ENCODE measurements at places on chromosomes 2 and 18.

- DNase-seq, result no peak
These were observed 54.4 kb upstream of the IL1RL1 start for GRCh38 chr2:102256874-102257462.

DNA sequence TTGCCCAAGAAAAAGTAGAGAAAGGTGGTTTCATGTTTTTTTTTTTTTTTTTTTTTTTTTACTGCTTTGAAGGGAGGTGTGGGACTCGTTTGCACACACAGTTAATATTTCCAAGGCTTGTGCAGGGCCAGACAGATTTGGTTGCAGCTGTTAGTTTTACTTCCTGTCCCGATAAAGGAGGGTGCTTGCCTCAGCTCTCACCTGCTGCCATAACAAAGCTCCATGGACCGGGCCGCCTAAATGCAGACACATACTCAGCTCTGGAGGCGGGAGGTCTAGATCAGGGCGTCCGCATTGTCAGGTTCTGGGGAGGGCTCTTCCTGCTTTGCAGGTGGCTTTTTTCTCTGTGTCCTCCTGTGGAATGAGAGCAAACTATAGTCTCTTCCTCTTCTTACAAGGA, 69.9 kb downstream of the ODC1 start:
- peak; percentile 92 for DNase-seq

DNA sequence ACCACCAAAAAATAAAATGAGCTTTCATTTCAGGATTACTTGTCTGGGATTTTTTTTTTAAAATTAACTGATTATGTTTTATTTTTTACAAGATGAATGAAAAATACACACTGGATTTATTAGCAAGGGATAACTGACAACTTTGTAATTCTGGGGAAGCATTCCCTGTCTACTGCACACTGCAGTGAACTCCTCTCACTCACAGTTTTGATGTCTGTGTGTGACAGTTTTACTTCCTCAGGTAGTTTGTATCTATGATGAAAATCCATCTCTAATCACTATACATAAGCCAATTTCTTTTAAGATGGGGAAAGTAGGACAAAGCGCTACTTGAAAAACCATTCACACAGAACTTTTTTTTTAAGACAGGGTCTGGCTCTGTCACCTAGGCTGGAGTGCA, 94.5 kb downstream of the COBLL1 start:
- no peak for DNase-seq

- DNase-seq, result no peak
These were observed 36.6 kb downstream of the KIDINS220 start for GRCh38 chr2:8800821-8801220.

DNA sequence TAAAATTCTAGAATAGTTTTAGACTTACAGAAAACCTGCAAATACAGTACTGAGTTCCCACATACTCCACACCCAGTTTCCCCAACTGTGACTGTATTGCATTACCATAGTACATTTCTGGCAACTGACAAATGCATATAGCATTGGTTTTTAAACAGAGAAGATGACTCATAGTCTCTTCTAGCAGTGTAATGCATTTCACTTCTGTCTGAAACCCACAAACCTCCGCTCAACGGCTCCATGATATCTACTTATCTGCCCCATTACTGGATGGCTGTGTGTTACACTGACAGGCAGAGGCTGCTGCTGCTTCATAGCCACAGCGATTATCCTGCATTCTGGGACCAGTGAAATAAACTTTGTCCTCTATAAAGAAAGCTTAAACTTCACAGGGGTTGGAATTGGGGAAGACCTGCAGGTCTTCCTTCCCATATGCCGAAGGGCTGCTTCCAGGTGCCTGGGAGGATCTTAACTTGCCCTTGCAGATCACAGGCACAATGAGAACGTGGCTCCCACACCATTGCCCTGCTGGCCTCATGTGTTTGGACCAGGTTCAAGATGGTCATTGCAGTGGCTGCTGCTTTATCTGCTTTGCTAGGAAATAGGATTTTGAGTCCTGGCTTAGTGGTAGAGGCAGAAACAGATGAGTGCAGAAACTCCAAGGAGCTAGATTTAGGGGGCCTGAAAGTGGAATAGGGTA, 742.6 kb upstream of the HS6ST1 start:
- no peak for DNase-seq

DNA sequence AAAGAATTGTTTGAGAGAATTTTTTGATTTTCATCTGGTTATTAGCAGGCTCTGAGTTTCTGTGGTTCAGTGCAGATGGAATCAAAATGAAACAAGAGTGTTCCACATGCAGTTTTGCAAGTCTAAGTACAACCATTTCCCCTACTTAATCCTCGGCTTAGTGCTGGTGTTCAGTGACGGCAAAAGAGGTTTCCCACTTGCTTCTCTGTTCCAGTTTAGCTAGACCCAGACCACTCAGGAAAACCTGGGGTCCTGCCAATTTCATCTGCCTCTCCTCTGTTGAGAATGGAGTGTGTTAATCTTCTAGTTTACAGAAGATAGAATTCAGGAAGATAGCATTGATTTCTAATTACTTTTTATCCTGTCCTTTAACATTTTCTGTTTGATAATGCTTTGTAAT, 996.2 kb upstream of the FANCL start:
- no peak for DNase-seq

DNA sequence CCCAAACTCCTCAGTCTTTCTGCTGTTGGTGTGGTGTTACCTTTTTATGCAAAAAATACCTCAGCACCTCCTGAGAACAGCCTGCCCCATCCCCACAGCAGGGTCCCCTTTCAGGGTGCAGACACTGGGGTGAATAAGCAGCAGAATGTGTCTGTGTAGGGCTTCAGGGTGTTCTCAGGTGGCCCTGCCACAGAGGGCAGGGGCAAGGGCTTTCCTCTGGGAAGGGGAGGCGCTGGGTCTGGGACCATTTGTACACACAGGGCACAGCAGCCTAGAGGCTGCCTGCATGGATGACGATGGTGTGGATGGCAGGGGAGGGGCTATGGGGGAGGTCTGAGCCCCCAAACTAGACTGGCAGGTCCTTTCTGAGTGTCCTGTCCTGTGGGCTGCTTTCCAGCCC, 2.6 kb downstream of the HAAO start:
- no peak for DNase-seq

DNA sequence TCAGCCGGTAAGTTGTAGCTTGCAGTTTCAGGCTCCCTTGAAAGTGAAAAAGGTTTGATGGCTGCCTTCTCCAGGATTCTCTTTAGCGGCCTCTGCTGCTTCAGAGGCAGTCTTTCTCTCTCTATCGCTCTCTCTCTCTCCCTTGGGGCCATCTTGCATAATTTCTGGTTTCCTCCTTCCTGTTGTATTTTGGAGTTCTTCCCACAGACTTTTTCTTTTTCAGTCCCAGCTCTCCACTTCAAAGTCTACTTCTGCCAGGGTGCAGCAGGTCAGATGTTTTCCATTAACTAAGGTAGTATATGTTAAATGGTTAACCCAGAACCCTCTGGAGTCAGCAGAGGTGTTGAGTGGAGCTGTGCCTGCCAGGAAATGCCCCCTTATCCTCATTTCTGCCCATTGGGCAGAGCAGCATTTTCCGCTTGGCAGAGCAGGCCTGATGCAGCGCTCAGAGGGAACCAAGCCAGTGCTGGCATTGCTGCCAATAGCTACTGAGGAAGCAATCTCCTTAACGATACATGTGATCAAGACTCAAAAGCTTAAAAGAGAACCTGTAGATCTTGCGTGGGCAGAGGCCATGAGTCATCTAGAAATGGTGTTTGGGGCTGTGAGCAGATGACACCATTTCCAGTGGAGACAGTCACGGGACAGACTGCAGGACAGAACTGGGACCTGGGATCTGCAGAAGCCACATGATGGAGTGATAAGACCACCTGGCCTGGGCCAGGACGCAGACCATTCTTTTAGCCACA, 20.8 kb downstream of the DBI start:
- DNase-seq, result peak; percentile 54

- DNase-seq, result no peak
These were observed 56.5 kb downstream of the ANKRD12 start for GRCh38 chr18:9193031-9193430.

DNA sequence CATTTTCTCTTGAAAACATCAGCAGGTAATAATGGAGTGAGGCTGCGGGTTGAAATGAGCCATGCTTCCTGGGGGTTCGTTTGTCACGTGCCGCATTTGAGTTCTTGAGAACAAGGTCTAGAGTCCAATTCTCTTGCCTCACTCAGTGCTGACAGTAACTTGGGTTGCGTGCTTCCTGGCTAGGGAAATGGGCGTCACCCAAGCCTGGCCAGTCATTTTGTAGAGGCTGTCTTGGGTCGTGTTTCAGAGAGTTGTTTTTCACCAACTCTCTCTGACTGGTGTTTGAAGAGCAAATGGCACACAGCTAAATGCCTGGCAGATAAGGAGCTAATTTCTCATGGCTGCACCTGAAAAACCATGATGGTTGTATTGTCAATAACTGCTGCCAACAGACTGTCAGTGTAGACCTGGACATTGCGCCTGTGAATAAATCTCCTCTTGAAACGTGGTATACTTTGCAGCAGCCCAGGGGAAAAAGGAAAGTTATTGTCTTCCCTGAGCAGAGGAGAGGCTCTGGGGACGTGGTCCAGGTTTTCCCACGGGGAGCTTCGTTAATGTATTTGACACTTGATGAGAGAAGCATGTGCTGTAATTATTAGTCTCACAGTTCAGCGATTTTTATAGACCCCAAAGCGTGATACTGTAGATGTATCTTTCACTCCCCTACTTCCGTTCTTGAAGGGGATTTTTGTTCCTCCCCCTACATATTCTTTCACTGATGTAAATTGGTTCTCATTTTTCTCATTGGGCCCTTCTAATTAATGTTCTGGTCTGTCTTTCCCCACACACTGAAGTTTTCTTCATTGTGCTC, 196.0 kb downstream of the FHOD3 start:
- DNase-seq, result no peak

- DNase-seq, result no peak
These were observed 32.9 kb downstream of the XDH start for GRCh38 chr2:31381601-31382000.

DNA sequence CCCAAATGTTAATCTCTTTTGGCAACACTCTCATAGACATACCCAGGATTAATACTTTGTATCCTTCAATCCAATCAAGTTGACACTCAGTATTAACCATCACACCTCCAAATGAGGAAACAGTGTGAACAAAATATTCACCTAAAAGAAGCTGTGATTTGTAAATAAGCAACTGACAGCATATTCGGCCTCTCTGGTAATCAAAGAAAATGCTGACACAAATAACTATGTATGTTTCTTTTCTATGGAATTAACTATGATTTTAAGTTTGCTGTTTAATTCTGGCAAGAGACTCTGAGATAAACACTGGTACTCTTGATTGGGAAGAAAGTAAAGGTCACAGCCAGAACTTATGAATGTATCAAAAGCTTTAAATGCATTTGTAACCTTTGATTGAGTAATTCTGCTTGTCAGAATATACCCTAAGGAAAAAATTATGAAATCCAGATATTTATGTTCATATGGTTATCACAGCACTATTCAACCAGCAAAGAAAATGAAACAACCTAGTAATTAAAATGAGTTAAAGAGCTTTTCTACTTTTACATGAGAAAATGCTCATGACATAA, 3.6 kb upstream of the GYPC start:
- DNase-seq, result no peak

DNA sequence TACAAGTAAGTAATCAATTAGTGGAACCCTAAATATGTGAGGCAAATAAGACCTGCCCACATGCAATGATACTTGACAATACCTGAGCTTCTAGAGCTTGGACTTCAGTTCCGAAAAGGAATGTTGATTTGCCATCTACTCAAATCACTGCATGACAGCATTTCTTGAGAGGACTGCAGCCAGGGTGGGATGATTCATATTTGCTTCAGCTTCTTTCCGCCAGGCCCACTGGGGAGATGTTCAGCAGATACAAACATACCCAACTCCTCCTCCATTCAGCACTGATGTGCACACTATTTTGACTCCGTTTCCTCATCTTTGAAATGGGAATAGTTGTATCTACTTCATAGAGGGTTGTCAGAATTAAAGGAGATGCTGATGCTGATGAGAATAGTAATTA, 28.8 kb upstream of the TMEM177 start:
- no peak for DNase-seq

DNA sequence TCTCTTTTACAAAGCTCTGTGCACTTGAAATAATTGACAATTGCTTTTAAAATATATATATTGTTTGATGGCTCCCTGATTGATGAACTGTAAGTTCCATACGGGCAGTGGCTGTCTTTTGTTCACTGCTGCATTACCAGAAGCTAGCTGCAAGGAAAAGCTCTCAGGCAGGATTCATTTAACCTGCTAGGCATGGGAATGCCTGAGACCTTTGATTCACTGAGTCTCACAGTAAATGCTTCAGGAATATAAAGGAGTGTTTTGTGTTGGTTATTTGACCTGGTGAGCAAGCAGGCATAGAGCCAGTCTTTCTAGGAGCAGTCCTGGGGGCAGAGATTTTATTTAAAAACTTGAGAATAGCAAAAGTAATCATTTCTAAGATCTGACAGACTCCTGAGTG, 193.2 kb upstream of the ITGA4 start:
- no peak for DNase-seq

- DNase-seq, result no peak
These were observed 22.0 kb downstream of the FHL2 start for GRCh38 chr2:105376789-105377240.

- DNase-seq, result peak; percentile 2
These were observed 444.8 kb downstream of the PTPRM start for GRCh38 chr18:8011906-8012305.

DNA sequence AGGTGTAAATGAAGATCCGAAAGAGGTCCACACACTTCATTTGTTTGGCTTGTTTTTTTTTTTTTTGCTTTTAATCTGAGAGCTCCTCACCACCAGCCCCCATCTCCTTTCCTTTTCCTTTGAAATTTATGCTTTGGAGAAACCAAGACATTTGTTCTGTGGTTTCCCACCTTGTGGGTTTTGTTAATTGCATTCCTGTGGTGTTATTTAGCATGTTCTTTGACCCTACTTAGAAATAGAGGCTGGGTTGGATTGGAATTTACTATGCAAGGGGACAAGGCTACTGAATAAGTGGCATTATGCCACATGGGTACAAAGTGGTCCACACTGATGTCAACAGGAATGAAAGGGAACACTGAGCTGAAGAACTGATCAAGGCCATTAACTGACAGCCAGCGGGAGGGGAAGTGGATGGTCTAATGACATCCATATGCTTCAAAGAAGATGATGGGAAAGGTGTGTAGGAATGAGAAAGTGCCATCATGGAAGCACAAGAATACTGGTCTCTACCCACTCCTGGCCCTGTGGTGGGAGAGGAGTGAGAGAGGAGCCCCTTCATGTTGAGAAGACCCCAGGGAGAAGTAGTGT, 8.9 kb downstream of the CCL20 start:
- no peak for DNase-seq

DNA sequence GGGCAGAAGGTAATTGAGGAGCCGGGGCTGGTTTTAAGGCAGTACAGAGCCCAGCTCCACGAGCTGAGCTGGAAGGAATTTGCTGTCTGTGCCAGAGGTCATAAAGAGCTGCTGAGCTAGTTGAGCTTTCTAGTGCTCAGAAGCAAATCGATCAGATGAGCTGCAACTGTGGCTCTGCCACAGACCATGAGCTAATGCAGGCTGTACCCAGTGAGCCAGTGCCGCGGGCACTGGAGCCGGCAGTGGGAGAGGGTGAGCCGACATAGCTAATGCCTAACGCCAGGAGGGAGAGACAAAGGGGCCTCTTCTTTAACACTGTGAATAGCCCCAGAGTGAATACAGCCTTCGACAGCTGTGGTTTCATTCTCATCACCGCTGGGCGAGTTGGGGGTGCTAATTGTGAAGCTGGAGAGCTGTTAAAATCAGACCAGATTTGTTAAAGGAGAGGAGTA, 410.1 kb upstream of the TCF4 start:
- DNase-seq, result no peak

- DNase-seq, result peak; percentile 76
These were observed 411.0 kb upstream of the GYPC start for GRCh38 chr2:126244937-126245336.

GRCh38 chr2:148508878-148509287, 135.7 kb upstream of the EPC2 start:
- DNase-seq, result no peak

All from NAMALWA (cell line).